ENCODE measurements at places on chromosomes 4 and X. TPM values are rescaled to one million over a fixed set of nuclear protein-coding genes. Genes with fewer than 3 reads are reported as not detected.
A peak's percentile ranks its signal among the peaks of the same experiment; 100 is the strongest.

The FLNA gene
- total RNA-seq = 400 TPM

The OTUD6A gene
- total RNA-seq = 6.9 TPM

The RXFP1 gene
- total RNA-seq = 0.81 TPM

The NAT8L gene
- 56.6 TPM for total RNA-seq

The GABRQ gene
- total RNA-seq = 3.5 TPM

The ARX gene
- total RNA-seq = 7.7 TPM

DNA sequence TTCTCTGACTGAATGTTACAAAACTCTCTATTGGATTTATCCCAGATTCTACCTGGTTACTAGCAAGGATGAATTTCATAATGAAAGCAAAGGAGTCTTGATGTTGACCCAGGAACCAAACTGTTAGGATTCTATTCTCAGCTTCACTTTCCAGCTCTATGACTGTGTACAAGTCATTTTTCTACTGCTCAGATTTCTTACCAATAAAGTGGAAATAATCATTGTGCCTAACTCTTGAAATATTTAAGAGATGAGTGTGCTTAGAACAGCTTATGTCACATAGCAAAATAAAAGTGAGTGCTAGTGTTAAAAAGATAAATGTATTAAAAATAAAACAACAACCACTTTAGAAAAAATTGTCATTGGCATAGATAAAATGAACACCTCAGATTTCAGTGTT is 45.6 kb downstream of the EPHA5 start:
- no peak overlapping the region for H3K4me3 ChIP-seq
- H3K4me1 ChIP-seq = no peaks in the 10 kb centered on the region
- H3K27ac ChIP-seq = no peak overlapping the region
- no peak for DNase-seq
- H3K27me3 ChIP-seq = no peaks in the 10 kb centered on the region
- H3K36me3 ChIP-seq = no peaks in the 10 kb centered on the region

DNA sequence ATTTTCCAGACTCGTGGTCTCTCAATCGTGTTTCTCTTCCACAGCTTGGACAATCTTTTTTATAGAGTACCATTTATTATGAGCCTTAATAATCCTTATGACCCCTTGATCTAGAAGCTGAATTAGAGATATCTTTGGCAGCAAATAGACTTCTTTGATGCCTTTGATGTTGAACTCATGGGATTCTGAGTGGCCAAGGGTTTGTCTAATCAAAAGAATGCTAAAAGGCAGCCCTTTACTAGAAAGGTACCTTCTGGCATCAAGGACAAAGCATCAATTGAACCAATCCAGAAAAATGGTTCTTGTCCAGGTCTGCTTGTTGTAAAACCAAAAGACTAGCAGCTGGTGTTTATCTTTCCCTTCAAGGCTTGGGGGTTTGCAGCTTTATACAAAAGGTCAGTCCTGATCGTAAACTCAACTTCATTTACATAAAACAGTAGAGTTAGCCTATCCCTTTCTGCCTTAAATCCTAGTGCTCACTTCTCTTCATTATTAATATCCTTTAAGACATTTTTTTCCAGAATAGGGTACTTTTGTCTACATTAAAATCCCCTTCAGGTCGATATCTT is 411.3 kb downstream of the FAT4 start:
- no peak overlapping the region for H3K4me3 ChIP-seq
- no peaks in the 10 kb centered on the region for H3K36me3 ChIP-seq
- no peak for DNase-seq
- no peaks in the 10 kb centered on the region for H3K4me1 ChIP-seq
- H3K27me3 ChIP-seq = no peaks in the 10 kb centered on the region

DNA sequence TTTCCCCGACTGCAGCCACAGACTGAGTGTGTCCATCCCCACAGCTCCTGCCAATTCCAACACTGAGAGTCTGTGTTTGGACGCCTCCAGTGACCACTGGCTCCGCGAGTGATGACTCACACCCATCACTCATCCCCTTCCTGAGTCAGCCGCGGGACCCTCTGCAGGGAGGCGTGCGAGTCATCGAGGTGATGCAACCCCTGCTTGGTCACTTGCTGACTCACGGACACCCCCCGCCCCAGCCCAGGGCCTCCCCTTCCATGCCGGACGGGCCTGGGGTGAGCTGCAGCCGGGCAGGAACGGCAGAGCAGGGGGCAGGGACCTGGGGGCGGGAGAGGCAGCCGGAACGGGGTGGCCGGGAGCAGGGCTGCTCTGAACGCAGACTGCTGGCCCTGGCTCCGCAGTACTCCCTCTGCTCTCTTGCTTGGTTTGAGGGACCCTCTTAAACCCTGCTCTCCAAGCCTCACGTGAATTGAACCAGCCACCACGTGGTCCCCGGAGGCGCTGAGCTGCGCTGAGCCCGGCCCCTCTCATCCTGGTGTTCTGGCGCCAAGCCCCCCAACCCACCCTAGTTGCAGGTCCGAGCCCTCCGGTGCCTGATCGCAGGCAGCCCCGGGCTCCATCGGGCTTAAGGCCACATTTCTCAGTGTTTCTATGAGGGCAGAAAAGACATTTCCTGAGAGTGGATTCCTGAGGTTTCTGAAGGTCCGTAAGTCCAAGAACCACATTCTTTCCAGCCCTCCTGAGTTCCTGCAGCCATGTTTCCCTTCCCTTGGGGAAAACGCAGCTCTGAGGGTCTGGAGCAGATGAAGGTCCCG is 32.4 kb downstream of the FGFRL1 start:
- no peak overlapping the region for H3K27ac ChIP-seq
- H3K4me1 ChIP-seq = peaks cover 18% of the 10 kb centered on the region
- no peaks in the 10 kb centered on the region for H3K36me3 ChIP-seq
- H3K27me3 ChIP-seq = no peaks in the 10 kb centered on the region
- DNase-seq = peak; percentile 58
- no peak overlapping the region for H3K4me3 ChIP-seq

DNA sequence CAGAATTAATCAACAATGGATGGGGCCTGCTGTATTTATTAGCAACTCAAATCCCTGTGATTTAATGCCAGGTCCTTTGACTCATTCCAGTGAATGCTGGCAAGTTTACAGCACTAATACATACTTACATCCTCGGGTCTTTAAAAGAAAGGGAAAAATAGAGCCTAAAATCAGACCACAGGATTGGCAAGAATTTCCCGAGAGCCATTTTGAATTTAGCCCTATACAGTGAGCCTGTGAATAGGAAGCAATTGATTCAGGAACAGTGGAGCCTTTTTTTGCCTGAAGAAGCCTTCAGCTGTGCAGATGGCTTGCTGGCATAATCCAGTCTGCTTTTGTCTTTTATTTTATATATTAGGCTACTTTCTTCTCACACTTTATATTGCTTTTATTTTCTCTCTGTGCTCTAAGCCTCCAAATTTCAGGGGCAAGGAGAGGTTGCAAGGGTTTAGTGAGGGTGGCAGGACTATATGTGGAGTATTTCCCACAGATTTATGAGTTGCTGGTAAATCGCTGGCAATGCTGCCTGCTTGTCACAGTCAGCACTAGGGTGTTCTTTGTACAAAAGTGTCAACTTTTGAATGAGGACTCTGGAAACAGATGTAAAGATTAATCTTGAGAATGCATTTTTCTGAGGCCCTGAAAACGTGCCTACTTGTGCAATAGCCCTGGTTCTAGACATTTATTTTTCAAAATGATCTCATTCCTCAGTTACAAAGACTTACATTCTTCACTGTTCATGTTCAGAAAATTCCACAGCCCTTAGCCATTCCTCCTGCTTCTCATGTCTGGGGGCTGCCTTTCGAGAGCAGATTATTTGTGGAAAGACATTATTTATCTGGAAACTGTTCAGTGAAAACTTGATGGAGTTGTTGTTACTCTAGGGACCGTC is 303.5 kb downstream of the SPRY1 start:
- DNase-seq = peak; percentile 32
- H3K36me3 ChIP-seq = no peaks in the 10 kb centered on the region
- H3K27ac ChIP-seq = peak overlapping the region; percentile 4
- no peaks in the 10 kb centered on the region for H3K27me3 ChIP-seq
- H3K4me3 ChIP-seq = no peak overlapping the region

- no peaks in the 10 kb centered on the region for H3K36me3 ChIP-seq
- no peak overlapping the region for H3K27ac ChIP-seq
- H3K27me3 ChIP-seq = no peaks in the 10 kb centered on the region
- no peak overlapping the region for H3K4me3 ChIP-seq
These were observed 55.9 kb downstream of the STOX2 start for GRCh38 chr4:183960962-183961541.

- DNase-seq = no peak
- no peak overlapping the region for H3K4me3 ChIP-seq
- H3K4me1 ChIP-seq = no peaks in the 10 kb centered on the region
- no peaks in the 10 kb centered on the region for H3K36me3 ChIP-seq
- H3K27ac ChIP-seq = no peak overlapping the region
These were observed 54.0 kb upstream of the PACRGL start for GRCh38 chr4:20646287-20646686.

DNA sequence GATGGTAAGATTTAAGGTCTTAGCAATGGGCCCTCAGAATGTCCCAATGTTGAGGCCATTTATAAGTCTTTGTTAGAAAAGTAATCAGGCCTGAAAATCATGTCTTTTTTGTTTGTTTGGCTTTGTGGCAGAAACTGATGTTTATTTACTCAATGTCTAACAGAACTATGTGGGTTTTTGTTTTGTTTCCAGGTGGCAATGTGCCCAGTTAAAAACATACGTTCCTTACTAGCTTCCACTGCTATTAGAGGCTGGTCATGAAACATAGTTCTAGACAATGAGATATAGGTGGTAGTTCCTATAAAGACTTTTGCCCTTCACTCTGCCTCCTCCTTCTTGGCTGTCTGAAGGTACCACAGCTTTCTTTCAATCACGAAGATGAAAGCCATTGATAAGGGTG is 108.8 kb downstream of the C4orf51 start:
- H3K4me3 ChIP-seq = no peak overlapping the region
- no peaks in the 10 kb centered on the region for H3K27me3 ChIP-seq
- no peak overlapping the region for H3K27ac ChIP-seq
- peaks cover 3% of the 10 kb centered on the region for H3K4me1 ChIP-seq

DNA sequence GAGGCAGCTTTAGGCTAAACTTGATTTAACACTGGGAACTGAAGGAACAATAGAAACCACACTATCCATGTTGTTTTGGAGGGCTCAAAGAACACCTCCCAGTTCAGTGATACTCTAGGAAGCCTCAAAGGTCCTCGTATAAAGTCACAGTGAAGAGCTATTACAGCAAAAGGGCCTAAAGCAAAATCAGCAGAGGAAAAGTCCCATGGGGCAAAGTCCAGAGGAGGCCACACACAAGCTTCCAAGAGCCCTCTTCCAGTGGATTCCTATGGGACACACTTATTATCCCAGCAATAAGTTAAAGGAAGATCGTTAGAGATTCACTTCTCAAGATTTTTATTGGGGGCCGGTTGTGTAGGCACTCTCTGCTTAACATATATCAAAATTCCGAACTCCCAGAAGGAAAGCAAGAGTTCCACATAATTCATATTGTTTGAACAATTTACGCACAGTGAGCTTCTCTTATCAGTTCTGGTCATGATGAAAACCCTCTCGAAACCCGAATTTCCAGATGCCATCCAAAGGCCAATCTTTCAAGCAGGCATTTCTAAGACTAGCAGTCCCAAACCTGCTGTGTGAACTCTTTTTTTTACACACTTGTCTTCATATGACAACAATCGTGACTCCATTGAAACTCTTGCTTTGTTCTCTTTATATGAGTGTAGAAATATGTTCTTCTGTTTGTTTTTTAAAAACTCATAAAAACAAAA is 53.7 kb downstream of the ANXA5 start:
- H3K4me1 ChIP-seq = peaks cover 12% of the 10 kb centered on the region
- H3K27me3 ChIP-seq = no peaks in the 10 kb centered on the region
- no peaks in the 10 kb centered on the region for H3K36me3 ChIP-seq
- no peak for DNase-seq

GRCh38 chr4:11632025-11632424 is 203.3 kb upstream of the HS3ST1 start:
- H3K27ac ChIP-seq = no peak overlapping the region
- H3K27me3 ChIP-seq = no peaks in the 10 kb centered on the region
- DNase-seq = no peak
- H3K4me1 ChIP-seq = no peaks in the 10 kb centered on the region
- no peaks in the 10 kb centered on the region for H3K36me3 ChIP-seq
- no peak overlapping the region for H3K4me3 ChIP-seq

DNA sequence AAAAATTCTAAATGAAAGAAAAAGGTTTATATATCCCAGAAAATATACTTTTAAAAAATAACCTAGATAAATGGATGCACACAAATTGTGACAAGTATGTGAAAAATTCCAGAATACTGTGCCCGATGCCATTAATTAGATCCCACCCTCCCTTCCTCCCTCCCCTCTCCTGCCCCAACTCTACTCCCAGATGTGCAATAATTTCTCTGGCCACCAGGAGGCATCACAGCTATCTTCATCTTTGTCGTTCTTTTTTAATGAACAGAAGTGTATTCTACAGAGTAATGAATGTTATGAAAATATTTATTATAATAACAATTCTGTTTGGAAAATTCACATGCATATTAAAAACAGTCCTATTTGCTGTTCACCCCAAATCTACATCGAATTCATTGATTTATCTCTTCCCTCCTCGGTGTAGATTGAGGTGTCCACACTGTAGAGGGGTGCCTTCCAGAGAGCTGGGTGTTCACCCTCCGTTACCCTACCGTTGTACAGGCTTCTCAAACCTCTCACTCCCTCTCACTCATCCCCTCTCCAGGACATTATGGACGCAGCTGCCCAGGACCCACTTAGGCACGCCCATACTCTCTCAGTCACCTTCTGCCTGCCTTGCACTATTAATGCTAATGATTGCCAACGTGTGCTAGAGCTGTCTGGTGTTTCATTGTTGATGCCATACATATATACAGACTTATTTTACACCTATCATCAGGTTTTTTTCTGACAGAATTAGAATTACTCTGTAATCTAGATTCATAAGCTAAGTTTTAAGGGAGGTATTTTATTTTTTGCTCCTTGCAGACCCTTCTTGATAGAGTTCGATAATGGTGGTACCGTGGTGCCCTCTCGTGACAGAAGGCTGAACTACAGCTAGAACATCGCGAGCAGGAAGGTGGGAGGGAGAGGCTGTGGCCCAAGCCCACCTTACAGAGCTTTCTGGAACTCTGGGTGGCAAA is 14.1 kb downstream of the RAB40AL start:
- DNase-seq = peak; percentile 73
- no peaks in the 10 kb centered on the region for H3K4me1 ChIP-seq
- no peaks in the 10 kb centered on the region for H3K27me3 ChIP-seq
- H3K4me3 ChIP-seq = no peak overlapping the region
- H3K36me3 ChIP-seq = no peaks in the 10 kb centered on the region

- no peak overlapping the region for H3K27ac ChIP-seq
- H3K36me3 ChIP-seq = no peaks in the 10 kb centered on the region
- H3K4me1 ChIP-seq = no peaks in the 10 kb centered on the region
- H3K27me3 ChIP-seq = no peaks in the 10 kb centered on the region
These were observed 111.6 kb downstream of the AFF2 start for GRCh38 chrX:148611993-148612392.

- H3K4me1 ChIP-seq = no peaks in the 10 kb centered on the region
- H3K27me3 ChIP-seq = no peaks in the 10 kb centered on the region
- H3K4me3 ChIP-seq = no peak overlapping the region
- no peak overlapping the region for H3K27ac ChIP-seq
These were observed 219.7 kb upstream of the TENM3 start for GRCh38 chr4:182023469-182023868.

GRCh38 chr4:13797061-13797460 is 169.5 kb upstream of the BOD1L1 start:
- no peaks in the 10 kb centered on the region for H3K27me3 ChIP-seq
- H3K27ac ChIP-seq = no peak overlapping the region
- no peak overlapping the region for H3K4me3 ChIP-seq
- H3K4me1 ChIP-seq = peaks cover 3% of the 10 kb centered on the region
- DNase-seq = no peak
- no peaks in the 10 kb centered on the region for H3K36me3 ChIP-seq
